Gastroesophageal sphincter (tissue), 4 donors: ENCODE measurements at places on chromosomes 1 and 21. TPM values are rescaled to one million over a fixed set of nuclear protein-coding genes. Genes with fewer than 3 reads are reported as not detected.

- no peak for ATAC-seq
Observed at GRCh38 chr1:226223157-226223785, at the start of gene MIXL1. Gene MIXL1 (plus strand): TSS chr1:226223664. CDS start chr1:226223682, 18 bp downstream.

GRCh38 chr1:94884507-94884906 lies 42.4 kb downstream of the CNN3 start:
- no peak for ATAC-seq

- no peak for ATAC-seq
Observed at GRCh38 chr1:12461754-12462153, 156.3 kb downstream of the DHRS3 start.

- ATAC-seq = no peak
Observed at GRCh38 chr1:187445066-187445465, 616.3 kb downstream of the PLA2G4A start.

DNA sequence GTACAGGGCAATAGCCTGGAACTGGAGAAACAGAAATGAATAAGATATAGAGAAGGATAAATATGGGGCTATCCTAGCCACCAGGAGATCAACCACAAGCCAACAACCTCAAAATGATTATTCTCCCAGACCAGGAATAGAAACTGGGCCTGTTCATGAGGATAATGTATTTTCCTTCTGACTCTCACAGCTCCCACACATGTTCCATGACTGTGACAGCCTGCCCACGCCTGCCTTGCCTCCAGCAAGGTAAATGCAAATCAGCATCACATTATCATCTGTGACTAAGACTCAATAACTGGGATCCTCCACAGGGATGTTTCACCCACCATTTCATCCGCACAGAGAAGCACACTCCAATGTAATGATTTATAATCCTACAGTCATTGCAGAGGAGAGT lies 3.3 kb downstream of the ENSA start:
- ATAC-seq = no peak

- ATAC-seq = no peak
Observed at GRCh38 chr1:245807306-245807705, 652.5 kb downstream of the KIF26B start.

DNA sequence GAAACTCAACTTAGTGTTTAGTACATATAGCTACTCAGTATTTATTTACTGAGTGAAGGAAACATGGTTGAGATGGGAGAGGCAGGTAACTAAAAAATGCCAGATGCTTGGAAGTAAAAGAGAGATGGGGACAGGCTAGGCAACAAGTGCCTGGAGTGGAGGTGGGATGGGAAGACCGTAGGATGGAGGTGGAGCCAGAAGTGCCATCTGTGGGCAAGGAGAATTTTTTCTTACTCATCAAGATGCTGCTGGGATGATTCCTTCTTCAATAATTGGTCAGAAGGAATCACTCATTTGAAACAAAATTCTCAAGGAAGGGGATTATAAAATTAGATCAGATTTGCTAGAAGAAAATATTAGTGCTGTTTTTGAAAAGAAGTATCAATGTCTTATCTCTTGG lies 72.9 kb downstream of the IFI44 start:
- ATAC-seq = no peak

- ATAC-seq = no peak
Observed at GRCh38 chr21:32189688-32190483, 89.0 kb downstream of the MIS18A start.

DNA sequence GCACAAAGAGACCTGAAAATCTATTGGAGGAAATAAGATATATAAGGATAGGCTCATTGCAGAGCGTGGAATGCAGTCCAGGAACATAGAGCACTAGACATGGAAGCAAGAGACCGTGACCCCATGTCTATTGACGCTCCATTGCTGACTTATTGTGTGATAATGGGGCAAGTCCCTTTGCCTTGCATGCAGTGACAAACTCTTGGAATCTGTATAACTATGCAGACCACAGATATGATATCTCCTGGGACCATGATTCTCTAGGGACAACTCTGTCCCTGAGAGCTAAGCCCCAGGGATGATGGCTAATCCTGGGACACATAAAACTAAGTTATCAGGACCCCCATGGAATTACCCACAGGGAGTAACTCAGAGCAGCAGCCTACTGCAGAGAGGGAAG lies 73.1 kb upstream of the PRDX6 start:
- no peak for ATAC-seq

DNA sequence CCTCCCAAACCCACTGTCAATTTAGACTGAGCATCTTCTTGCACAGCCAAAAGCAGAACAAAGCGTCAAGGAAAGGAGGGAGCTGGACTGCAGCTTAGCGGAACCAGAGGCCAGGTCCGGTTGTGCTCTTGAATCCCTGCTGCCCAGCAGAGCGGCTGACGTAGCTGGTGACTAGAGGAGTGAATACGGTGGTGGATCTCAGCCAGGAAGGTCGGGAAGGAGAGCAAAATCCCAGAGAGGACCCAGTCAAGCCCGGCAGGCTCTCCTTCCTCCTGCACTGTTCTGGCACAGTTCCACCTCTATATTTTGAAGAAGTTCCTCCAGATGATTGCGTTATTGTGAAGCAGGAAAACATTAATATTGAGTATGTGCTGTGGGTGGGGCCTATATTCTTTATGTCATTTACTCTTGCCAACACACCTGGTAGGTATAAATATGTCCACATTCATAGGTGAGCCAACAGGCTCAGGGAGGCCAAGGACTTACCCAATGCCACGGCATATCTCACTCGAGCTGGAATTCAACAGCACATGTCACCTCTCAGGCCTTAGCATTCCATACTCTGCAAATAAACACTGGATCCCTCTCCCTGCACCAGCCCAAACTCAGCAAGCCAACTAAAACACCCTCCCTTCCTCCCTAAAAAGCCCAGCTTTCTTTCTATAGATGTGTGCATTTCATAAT lies 23.6 kb upstream of the ABCB10 start:
- peak; percentile 58 for ATAC-seq

DNA sequence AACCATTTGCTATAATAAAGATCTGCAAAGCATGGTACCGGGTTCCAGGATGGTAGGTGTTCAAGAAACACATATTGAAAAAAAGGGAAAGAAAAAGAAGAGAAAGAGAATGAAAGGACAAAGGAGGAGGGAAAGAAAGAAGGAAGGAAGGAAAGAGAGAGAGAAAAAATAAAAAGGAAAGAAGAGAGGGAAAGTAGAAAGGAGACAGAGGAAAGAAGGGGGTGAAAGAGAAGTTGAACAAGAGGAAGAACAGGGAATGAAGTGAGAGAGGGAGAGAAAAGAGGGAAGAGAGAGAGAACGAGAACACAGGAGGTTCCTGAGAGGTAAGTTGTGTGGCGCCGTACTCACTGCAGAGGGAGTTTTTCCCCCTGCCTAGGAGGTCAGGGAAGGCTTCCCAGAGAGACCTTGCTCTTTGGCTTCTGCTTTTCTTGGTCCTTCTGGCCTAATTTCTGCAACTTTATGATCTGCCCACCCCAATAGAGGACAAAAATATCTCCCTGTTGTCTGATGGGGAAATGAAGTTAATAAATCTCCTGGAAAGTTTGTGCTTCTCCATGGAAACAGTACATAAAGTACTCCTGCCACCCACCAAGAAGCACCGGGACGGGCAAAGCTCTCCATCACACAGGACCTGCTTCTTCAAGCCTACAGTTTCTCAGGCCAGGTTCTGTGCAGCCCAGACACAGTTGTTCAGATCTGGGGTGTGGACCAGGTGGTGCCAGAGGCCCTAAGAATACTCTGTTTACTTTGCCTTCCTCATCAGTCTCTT lies 124.8 kb downstream of the ROR1 start:
- ATAC-seq = no peak

DNA sequence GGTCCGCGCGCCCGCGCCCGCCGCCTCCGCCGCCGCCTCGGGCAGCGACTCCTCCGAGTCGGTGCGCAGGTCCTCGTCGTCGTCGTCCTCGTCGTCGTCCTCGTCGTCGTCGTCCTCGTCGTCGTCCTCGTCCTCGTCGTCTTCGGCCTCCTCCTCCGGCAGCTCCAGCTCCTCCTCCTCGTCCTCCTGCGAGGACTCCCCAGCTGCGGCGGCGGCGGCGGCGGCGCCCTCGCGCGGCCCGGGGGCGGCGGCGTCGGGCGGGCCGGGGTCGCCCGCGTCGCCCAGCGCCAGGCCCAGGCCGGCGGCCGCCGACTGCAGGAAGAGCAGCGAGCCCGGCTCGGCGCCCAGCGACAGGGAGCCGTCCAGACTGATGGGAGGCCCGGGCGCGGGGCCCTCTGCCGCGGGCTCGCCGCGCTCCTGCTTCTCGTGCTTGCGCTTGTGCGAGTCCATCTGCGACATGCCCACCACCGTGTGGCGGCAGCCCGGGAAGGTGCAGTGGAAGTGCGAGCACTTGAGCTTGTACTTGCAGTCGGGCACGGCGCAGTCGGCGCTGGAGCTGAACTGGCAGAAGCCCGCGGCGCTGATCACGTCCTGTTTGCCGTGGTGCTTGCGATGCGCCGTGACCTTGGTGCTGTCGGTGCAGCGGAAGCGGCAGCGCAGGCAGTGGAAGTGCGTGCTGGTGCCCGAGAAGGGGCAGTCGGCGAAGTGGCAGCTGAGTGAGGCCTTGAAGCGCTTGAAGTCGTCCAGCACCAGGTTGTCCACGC lies 157.3 kb downstream of the CASZ1 start:
- no peak for ATAC-seq

GRCh38 chr1:12436345-12436658 lies 181.7 kb downstream of the DHRS3 start:
- ATAC-seq = no peak

- ATAC-seq = no peak
Observed at GRCh38 chr1:117177376-117177775, 33.4 kb downstream of the VTCN1 start.

DNA sequence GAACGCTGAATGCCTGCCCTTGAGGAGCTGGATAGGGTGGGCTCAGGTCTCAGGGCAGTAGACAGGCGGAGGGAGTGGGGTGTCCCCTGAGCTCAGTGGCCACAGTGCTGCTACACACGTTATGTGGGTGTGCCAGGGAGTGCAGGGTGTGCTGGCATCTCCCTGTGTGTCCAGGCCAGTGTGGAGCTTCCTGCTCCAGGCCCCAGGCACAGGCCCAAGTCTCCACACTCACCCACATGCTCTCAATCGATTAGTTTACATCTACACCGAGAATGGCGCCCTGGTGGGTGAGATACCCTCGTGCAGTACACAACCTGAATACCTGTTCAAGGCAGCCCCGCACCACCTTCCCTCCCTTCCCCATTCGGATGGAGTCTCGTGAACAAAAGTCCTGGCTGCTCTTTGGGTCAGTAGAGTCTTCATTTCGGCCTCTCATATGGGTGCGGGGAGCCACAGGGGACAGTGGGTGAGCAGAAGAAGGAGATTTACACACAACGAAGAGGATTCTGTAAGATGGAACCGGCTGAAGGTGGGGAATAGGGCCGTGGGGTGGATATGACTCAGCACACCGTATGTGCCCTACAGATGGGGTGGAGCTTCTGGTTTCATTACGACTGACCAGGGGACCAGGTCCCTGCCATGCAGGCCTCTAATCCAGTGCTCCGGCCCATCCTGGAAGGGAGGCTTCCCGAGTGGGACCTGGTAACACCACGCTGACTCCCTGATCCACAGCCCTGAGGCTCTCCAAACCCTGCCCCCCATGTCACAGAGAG lies 93.3 kb downstream of the SPSB1 start:
- no peak for ATAC-seq

GRCh38 chr1:49319426-49319963 lies 542.8 kb upstream of the BEND5 start:
- ATAC-seq = no peak

- no peak for ATAC-seq
Observed at GRCh38 chr21:46424039-46424591, 34.6 kb upstream of the DIP2A start.

DNA sequence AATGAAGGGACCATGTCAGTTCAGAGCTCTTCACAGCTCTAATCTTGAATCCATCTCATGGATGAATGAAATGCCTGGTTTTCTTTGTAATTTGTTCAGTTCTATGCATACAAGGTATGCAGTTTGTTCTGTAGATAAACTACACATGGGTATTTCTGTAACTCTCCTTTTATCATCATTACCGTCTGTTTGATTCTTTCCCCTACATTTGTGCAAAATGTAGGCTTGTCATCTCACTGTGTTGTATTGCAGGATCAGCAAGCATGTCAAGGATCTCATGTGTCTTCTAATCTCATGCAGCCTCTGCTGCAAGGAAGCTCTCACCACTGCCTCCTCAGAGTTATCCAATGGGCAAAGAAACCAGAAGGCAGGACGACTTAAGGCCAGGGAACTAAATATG lies 79.3 kb downstream of the OLFML2B start:
- ATAC-seq = no peak

DNA sequence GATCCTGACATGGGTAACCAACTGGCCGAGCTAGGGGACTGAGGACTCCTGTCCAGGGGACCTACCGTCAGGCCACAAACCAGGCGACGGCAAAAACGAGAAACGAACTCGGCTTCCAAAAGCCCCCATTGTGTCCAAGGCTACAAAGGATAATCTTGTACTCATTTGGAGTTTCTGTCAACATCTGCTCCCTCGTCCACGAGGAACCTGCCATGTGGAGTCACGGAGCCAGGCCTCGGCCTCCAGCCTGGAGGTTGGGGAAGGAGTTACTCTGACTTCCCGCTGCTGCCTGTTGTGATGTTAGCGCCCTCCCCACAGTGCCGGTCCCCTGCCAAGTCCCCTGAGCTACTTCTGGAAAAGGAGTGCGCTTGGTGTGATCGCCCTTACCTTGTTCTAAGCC lies 7.3 kb downstream of the KRTAP10-1 start:
- ATAC-seq = no peak

GRCh38 chr1:202056644-202057334 lies 46.4 kb downstream of the ELF3 start:
- no peak for ATAC-seq

DNA sequence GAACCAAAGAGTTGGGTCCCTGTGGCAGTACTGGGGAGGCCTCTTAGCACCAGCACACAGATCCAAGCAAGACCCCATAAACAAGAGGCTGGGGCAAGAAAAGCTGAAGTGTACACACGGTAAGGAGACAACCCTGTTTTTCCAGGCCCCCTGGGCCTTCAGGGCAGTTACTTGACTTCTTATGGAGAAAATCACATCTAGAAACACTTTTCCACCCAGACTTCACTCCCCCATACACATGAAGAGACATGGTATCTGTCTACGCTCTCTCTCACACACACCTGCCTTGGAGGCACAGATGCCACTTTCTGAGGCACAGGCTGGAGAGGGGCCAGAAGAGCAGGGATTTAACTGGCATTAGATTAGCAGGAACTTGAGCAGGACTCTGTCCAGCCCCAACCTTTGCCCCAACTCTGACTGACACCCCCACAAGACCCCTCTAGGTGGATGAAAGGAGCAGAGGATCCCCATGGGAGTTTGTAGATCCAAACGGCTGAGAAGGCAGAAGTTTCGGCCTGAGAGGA lies 2.2 kb downstream of the CERS2 start:
- ATAC-seq = no peak

The WASF2 gene
- total RNA-seq = 79.6 TPM

The SLC45A3 gene
- 0.84 TPM for total RNA-seq

The OR2T2 gene
- not detected for total RNA-seq

The CASQ2 gene
- total RNA-seq = 86.2 TPM

The TMEM200B gene
- 31.6 TPM for total RNA-seq

The OR2G2 gene
- not detected for total RNA-seq

The F3 gene
- 19.3 TPM for total RNA-seq

The PEAR1 gene
- 7.0 TPM for total RNA-seq
